ENCODE measurements at places on chromosomes 5 and 9.

DNA sequence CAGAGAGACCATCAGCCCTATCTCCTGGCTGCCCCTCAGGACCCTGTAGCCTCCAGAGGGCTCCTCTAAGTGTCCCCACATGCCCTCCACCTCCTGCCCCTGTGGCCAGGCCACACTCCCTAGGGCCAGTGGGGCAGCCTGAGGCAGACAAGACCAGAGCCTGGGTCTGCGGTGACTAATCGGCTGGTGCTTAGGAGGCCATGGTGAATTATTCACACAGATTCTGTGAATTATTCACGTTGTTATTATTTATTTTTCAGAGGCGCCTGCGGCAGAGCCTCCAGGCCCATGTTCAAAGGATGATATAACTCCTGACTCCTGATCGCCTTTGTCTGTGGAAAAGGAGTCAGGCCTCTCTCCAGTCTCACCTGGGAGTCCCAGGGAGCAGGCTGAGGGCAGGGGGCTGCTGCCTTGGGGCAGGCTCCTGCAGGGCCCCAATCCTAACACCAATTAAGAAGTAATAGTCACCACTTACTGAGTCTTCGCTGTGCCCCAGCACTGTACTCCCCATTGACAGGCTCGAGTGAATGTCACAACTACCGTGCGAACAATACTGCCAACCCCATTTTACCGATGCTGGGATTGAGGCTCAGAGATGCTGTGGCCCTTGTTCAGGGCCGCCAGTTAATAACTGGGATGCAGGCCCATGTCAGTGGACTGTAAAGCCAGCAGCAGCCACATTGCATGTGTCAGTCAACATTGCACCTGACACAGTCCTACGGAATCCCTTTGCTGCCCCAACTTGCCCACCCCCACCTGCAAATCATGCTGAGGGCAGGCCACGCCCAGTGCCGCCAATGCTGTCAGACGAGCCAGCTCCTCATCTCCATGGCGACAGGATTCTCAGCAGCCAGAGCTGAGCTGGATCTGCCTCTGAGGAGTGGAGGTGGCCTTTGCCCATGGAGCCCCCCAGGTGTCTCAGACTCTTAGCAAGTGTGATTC, 94.9 kb downstream of the PCDH1 start:
- no peak for DNase-seq

DNA sequence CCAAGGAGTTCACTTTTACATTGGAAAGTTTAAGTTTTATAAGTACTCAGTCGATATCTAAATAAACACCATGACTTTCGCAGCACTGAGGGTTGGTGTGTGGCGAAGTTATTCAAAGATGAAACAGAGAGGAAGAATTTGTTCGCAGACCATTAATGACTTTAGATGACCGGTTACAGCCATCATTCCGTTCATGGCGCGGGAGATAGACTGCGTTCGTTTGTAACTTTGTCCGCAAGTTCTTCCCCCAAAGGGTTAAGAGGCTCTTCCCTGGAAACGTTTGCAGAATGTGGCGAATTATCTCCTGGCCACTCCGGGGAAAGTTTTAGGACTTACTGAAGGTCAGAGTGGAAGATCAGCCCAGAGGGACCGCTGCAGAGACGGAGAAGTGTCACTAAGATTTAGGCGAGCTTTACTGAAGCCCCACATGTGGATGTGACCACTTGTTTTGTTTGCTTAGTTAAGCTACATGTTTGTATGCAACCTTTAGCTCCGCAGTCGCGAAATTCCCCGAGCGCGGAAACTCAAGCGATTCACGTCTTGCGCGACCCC, 2.2 kb upstream of the FOXD1 start:
- DNase-seq: no peak

- no peak for DNase-seq
Measured at GRCh38 chr9:101271102-101271501, 113.7 kb downstream of the BAAT start.

GRCh38 chr9:81317939-81318338, 371.4 kb downstream of the TLE1 start:
- no peak for DNase-seq

GRCh38 chr5:79516986-79517385, 3.1 kb upstream of the HOMER1 start:
- no peak for DNase-seq

DNA sequence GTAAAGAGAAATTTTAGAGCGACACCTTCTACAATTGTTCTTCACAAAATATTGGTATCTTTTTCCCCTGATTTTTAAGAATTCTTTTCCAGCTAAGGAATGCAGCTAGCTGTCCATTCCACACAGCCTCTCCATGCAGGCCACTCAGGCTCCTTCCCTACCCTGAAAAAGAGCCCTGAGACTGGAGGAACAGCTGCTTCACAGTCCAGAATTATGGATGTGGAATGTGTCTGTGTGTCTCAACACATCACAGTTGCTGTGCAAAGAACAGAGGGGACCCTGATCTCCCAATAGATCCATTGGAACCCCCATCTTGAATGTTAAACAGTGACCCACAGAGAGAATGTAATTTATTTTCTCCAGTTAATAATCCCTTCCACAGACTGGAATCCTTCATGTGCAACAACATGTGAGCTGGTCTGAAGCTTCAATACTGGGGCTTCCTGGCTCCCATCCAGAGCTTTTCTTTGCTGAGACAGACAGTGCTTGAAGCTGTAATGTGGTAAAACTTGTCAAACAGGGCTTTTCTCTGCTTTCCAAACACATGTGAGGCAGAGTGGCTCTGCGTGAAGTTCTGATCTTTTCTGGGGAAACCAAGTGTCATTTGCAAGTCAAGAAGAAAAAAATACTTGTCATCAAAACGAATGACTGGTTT, 53.3 kb upstream of the SMC5 start:
- no peak for DNase-seq

GRCh38 chr9:109780453-109781033, 545 bp downstream of the PALM2AKAP2 start:
- DNase-seq: no peak

- DNase-seq: no peak
Measured at GRCh38 chr5:157347301-157348048, 81.6 kb downstream of the CYFIP2 start.

GRCh38 chr5:90390928-90391327, 18.6 kb downstream of the CETN3 start:
- DNase-seq: no peak

DNA sequence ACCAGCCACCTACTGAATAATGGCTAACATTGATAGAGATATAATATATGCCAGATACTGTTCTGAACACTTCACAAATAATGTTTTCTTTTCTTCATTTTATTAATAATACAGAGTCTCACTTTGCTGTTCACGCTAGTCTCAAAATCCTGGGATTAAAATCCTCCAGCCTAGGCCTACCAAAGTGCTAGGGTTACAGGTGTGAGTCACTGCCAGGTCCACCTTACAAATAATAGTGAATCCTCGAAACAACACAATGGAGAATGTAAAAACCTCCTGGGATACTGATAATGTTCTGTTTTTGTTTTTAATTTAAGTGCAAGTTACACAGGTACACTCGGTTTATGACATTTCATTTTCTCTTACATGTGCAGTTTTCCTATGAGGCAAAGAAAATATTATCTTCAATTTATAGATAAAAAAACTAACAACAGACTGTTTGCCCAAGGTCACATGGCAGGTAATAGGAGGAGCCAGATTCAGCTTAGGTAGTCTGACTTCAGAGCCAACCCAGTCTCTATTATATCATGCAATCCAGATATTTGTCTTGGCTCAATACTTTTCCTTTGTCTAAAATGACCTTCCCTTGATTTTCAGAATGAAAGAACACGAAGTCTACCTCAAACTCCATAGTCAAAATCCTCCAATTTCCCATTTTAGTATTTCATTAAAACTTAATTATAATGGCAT, 7.8 kb downstream of the ZFR start:
- DNase-seq: no peak

DNA sequence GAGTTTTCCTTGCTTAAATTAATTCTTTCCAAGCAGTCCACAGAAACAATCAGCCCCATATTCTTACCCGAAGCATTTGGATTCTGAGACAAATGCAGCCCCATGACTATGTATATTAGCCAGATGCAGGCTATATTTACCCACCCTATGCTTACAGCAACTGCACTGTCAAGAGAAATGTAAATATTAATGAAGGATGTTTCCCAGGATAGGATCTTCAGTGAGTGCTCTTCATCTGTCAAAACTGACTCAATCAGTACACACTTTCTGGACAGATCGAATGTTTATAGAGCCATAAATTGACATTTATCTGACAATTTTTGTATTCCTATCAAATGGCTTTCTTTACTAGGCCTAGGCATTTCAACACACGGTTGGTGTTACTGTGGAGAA, 725.3 kb upstream of the SEMA6A start:
- DNase-seq: no peak

GRCh38 chr5:169764018-169764378, 126.9 kb downstream of the DOCK2 start:
- DNase-seq: no peak

All from GM12865 (cell line).